ENCODE measurements at places on chromosomes 2 and 18.
A peak's percentile ranks its signal among the peaks of the same experiment; 100 is the strongest.

DNA sequence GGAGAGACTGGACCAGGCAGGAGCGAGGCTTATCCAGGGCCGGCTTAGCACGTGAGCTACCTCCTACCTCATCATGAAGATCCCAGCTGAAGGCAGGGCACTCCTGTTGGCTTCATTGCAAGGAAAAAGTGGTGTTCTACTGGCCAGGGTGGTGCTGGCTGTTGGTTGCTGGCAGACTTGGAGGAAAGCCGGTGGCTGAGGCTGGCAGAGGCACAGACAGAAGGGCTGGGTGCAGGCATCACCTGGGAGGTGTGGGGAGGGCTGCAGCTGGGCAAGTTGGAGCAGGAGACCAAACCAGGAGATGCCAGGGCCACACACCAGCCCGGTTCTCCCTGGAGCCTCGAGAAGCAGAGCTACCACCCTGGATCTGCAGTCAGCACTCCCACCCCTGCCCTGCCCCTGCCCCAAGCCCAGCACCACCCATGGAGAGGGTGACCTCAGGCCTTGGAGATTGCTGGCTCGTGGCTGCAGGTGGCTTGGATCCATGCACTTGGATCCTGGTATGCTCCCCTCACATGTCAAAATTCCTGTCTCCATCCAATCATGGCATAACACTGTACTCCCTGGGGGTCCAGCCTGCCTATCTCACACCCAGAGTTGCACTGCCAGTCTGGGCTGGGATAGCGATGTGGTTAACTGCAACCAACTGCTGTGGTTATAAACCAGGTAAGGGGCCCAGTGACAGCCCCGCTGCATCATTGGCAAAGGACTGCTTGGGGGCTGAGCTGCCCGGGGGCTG is 49.7 kb downstream of the GLI2 start:
- DNase-seq, result no peak

DNA sequence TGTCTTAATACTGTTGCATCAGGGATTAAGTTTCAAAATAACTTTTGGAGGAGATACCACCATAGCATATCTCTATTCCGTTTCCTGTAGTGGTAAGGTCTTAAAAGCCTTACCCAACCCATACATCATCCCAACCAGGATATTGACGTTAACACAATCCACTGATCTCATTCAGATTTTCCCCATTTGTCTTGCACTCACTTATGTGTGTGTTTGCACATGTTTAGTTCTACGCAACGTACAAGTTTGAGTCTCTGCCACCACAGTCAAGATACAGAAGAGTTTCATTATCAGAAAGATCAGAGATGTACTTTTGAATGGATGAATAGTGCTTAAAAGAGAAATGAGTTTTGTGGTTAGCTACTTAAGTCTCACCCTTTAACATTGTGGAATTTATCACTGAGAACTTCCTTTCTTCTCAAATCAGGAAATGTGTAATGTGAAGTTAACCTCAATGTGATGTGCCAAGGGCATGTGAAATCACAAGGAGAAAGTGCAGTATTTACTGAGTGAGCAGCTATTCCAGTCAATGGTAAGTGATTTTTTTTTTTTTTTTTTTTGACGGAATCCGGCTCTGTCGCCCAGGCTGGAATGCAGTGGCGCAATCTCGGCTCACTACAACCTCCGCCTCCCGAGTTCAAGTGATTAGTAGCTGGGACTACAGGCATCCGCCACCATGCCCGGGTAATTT is 69.2 kb upstream of the EPHA4 start:
- no peak for DNase-seq

- DNase-seq, result no peak
Observed at GRCh38 chr2:86443631-86444350, 2.6 kb downstream of the KDM3A start.

GRCh38 chr2:9378433-9379390 is 44.6 kb downstream of the ITGB1BP1 start:
- DNase-seq, result no peak

- no peak for DNase-seq
Observed at GRCh38 chr2:219254590-219255201, 978 bp upstream of the TUBA4A start.

DNA sequence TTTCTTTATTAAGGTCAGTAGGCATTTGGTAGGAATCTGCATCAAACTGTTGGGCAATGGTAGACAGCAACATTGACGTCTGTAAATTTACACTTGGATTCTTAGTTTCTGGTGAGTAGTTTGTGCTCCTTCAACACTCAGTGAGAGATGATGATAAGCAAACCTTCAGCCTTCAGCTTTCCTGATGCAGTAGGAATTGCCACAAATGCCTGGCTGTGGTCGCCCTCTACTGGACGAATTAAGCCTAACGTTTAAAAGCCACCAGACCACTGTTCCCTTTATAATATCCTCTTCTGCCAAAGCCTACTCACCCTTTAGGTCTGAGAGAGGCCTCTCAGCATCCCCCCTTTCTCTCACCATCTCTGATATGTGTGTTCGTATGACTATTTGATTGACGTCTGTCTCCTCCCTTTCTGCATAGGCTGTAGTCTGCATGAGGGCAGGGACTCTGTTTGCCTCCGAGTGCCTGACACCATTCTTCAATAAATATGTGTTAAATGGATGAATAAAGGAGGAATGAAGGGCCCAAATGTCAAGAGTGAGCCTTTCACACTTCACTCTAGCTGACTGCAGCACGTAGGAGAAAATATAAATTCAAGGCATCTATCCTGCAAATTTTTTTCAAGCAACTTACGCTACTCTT is 47.0 kb upstream of the PLEKHM3 start:
- DNase-seq, result peak; percentile 74

GRCh38 chr2:222427646-222428301 is 3.4 kb downstream of the SGPP2 start:
- no peak for DNase-seq

DNA sequence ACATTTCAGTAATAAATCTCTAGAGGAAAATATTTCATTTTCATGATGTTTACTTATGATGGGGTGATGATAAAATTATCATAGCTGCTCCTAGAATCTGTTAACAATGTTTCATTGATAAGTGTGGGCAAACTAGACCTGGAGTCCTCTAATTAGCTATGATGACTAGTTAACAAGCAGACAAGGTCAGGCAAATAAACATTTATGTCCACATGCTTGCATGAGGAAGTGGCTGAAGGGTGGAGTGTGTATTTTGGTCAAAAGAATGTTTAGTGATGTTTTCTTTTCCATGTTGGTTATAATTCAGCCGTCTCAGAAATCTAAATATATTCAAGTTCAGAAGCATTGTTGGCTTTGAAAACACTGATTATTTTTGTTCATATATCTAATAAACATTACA is 99.9 kb upstream of the FN1 start:
- no peak for DNase-seq

DNA sequence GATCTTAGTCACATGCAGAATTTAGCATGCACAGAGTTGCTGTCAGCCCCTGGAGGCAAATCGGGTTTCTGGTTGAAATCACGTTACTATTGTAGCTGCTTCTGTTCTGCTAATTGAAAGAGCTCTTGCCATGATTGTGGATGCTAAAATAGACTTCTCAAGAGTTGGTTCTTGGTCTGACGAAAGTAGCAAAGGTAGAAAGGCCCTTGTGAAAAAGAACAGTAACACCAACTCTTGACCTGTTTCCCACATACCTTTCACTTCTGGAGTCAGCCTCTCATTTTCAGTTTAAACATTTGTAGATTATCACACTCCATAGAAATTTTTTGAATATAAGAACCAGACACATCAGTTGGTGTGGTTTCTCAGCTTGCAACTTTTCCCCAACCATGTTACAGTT is 110.0 kb upstream of the EPB41L3 start:
- DNase-seq, result no peak

DNA sequence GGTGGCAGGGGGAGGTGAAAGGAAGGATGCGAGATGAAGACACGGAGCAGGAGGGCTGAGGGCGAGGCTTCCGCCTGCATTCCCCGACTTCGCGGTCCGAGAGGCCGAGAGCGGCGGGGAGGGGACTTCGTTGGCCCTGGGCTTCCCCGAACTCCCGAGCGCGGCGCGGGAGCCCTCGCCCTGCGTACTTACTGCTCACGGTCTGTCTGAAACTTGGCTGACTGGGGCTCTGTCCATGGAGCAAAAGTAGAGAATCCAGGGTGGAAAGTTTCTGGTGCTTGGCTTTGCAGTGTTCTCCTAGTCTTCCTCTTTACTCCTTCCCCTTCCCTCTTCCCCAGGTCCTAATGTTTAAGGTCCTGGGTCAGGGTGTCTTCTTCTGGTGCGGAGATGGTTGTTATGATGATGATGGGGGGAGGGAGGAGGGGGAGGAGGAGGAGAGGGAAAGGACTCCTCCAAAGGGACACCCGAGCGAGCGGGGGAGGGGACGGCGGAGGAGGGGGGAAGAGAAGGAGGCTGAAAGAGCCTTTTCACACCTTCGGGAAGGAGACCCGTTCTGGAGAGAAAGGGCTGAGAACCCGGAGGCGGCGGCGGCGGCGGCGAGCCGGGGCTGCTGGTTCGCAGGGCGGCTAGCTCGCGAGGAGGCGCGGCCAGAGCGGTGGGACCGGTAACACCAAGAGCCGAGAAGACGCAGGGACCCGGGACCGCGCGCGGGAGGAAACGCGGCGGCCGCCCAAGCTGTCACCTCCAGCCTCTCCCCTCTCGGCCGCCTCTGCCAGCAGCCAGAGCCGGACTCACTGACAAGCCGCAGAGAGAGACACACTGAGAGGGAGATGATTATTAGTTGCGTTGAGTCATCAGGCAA is at the start of gene SATB2:
SATB2 (minus strand) TSS at position 793 of the 862 bp plus-strand sequence. CDS start 1,902 bp downstream, outside the sequence.
- peak; percentile 38 for DNase-seq

GRCh38 chr2:240797500-240797895 is 22.5 kb downstream of the KIF1A start:
- no peak for DNase-seq

- no peak for DNase-seq
Observed at GRCh38 chr18:60145776-60146175, 226.8 kb downstream of the MC4R start.

GRCh38 chr2:59930430-59930829 is 623.0 kb downstream of the BCL11A start:
- no peak for DNase-seq

- no peak for DNase-seq
Observed at GRCh38 chr18:46485675-46486194, 171.3 kb downstream of the LOXHD1 start.

DNA sequence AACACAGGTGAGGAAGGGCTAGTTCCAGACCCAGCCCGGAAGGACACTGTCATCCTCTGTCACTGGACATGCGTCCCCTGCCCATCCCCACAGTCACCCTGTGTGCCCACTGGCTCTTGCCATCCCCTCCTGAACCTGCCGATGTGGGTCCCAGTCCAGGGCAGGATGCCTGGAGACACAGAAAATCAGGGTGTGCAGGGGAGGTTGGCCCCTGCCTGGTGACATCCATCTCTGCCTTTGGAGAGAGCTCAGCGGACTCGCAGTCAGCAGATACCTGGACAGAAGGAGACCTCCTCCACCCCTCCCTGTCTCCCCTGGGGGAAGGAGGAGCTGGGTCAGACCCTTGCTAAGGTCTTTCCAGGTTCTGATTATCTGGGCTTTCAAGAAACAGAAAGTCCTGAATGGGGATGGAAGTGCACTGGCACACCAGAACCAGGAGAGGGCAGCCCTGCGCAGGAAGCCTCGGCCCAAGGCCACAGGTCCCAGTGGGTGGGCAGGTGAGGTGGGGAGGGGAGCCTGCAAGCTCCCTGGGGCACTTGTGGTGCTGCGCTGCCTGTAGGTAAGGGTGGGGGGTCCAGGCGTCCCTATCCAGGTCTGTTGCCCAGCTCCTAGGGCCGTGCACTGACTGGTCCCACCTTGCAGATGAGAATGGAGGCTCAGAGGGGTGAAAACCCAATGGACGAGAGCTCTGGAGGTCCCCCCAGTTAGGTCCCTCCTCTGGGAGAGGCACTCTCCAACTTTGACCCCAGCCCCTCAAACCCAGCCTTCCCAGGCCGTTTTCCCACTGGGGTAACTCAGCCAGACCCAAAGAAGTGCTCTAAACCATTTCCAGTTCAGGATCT is 9.7 kb upstream of the OTOS start:
- DNase-seq, result peak; percentile 67

GRCh38 chr2:238645095-238645494 is 202.8 kb upstream of the TWIST2 start:
- DNase-seq, result no peak

- no peak for DNase-seq
Observed at GRCh38 chr2:37337620-37338280, 6.7 kb upstream of the QPCT start.

DNA sequence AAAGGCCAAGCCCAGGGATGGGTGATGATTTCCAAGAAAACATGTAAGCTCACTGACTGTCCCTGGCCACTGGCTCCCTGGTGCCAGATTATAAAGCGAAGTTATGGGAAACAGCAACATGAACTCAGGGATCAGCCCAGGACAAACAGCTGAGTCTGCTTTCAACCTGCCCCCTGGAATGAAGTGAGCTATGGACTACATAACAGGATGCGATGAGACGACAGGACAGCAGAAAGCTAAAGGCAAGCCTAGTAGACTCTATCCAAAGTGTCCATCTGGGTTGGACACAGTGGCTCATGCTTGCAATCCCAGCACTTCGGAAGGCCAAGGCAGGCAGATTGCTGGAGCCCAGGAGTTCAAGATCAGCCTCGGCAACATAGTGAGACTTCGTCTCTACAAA is 16.6 kb upstream of the KCMF1 start:
- no peak for DNase-seq

DNA sequence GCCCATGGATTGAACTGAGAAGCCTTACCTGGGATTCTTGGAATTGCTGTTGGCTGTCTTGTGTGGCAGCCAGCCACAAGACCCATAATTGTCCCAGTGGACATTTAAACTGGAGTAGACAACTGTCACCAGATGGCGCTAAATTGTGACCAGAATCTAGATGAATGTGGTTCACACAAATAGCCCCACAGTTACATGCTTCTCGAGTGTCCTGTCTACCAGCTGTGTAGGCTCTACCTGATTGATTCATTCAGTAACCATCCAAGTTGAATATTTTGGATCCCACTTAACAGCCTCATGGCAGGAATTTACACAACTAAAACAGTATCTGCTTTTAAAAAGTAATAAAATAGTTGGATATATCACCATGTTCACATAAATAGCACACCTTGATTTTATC is 73.2 kb downstream of the MAP4K4 start:
- peak; percentile 56 for DNase-seq

DNA sequence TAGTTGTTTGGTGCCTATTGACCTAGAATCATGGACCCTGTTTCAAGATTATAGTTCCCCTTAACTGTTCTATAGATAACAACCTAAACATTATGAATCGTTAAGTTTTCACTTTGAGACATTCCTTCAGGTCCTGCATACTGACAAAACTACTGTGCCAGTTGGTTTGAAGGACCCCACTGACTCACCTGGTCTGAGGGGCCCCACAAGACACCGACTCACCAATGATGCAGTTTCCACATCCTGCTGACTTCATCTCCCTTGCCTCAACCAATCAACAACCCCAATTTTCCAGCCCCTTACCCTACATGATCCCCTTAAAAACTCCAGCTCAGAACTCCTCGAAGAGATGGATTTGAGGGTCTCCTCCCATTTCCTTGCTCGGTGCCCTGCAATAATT is 89.6 kb upstream of the CCDC141 start:
- no peak for DNase-seq

GRCh38 chr2:76159042-76159648 is 448.4 kb upstream of the GCFC2 start:
- no peak for DNase-seq
